Stimulated activated CD4-positive, alpha-beta T cell treated with anti-CD3 and anti-CD28 coated beads, Interleukin-4, amount 100 ng/mL, for 24 hours (primary cell): ENCODE measurements at places on chromosomes 7 and 10.

- no peak for DNase-seq
Measured at GRCh38 chr7:29609162-29610037, 45.8 kb downstream of the PRR15 start.

DNA sequence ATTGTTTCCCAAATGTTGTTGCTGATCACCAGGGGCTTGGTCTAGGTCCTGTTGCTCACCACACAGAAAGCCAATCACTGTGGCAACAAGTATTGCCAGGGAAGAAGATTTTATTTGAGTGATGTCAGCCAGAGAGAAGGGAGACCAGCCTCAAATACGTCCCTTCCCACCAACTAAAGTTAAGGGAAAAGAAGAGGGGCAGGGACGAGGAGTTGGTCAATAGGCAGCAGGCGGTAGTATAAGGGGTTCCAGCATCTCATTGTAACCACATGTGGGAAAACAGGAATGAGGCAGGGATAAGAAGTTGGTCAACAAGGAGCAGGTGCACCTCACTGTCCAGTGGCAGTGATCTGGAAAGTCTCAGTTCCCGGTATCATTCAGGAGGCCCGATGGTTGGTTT is 138.9 kb upstream of the KCNMA1 start:
- no peak for DNase-seq

DNA sequence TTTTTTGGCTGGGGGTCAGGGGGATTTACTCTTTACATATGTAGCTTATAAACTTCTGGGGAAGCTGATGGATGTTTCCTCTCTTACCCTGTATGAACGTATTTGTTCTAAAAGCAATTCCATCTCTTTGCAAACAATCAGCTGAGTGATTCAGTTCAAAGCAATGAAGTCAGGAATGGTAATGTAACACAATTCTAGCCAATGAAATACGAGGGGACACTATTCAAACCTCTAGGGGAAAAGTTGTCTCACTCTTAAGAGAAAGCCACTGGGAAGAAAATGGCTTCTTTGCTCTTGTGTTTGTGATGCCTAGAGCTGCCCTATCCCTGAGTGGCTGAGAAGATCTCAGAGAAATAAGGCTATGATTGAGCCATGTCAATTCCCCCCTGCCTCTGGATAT is 134.8 kb upstream of the SEMA3C start:
- no peak for DNase-seq

DNA sequence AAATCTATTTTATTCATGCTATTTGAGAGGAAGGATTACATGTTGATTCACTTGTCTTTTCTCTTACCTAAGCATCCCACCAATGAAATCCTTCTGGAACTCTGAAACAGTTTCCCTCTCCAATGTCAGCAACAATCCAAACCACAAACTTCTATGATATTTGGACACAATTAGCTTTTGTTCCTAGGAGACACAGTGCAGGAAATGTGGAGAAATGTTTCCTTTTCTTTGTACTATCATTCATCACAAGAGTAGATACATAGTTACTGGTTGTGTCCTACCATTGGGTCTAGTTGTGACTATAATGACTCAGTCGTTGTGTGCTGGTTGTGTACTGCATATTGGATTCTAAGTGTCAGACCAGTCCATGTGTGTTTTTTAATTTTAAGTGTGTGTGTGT is 156.8 kb upstream of the MAGI2 start:
- DNase-seq = no peak

GRCh38 chr7:80825499-80825898 is 93.4 kb downstream of the SEMA3C start:
- DNase-seq = no peak

- DNase-seq = no peak
Measured at GRCh38 chr10:6973899-6974298, 393.8 kb upstream of the PRKCQ start.

- DNase-seq = no peak
Measured at GRCh38 chr7:110839866-110840265, 251.1 kb upstream of the LRRN3 start.

GRCh38 chr10:96053985-96054384 is 10.6 kb downstream of the CCNJ start:
- no peak for DNase-seq

- DNase-seq = no peak
Measured at GRCh38 chr7:47571331-47572093, 10.4 kb downstream of the TNS3 start.

GRCh38 chr7:92425311-92425947 is 21.9 kb upstream of the GATAD1 start:
- no peak for DNase-seq

DNA sequence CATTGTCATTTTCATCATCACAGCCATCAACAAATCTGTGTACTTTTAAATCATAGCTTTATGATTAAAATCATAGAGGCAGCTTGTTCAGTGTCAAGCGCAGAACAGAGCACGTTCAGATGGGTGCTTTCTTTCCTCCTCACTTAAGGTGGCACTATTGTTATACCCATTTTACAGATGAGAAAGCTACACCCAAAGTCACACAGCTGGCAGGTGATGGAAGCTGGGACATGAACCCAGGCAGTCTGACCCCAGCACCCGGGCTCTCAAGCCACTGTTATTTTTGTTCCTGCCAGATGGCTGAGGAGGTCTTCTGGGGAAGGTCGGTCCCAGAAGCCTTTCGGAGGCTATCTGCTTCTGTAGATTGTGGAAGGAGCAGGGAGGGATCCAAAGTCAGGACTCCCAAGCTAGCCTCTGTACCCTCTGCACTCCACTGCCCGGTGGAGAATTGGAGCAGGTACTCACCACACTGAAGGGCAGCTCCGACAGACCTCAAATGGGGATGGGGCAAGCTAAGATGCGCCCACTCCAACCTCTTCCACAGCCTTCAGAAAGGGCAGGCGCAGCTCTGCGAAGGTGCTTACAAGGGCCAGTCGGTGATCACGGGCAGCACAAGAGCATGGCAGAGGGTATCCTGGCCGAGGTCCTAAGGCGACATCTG is 610 bp downstream of the AVPI1 start:
- no peak for DNase-seq

DNA sequence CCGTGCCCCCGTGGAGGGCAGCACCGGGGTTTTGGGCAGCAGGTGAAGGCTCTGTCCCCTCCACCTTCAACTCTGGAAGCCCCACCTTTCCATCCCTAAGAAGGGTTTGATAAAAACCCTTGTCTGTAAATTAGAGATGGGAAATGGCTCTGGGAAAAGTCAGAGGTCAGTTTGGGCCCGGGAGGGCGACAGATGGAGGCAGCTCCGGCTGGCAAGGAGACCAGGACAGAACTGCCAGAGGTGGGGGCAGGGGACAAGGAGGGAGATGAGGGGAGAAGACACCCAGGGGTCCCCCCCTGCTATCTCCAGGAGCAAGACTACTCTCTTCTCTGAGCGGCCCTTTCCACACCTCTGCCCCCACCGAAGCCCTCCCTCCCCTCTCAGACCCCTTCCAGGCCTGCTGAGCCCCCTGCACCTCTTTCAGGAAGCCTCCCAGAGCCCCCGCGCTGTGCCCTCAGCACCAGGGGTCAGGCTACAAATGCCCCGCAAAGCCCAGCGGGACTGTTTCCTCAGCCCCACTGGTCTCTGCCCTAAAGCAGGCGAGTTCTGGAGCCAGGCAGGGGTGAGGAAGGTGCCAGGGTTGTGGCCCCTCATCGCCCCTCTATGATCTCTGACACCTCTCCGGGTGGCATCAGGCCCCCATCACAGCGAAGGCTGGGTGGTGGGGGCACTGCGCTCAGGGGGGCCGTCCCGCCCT is 980 bp upstream of the SH2B2 start:
- DNase-seq = no peak

- no peak for DNase-seq
Measured at GRCh38 chr10:95755511-95756004, 405 bp upstream of the ENTPD1 start.

DNA sequence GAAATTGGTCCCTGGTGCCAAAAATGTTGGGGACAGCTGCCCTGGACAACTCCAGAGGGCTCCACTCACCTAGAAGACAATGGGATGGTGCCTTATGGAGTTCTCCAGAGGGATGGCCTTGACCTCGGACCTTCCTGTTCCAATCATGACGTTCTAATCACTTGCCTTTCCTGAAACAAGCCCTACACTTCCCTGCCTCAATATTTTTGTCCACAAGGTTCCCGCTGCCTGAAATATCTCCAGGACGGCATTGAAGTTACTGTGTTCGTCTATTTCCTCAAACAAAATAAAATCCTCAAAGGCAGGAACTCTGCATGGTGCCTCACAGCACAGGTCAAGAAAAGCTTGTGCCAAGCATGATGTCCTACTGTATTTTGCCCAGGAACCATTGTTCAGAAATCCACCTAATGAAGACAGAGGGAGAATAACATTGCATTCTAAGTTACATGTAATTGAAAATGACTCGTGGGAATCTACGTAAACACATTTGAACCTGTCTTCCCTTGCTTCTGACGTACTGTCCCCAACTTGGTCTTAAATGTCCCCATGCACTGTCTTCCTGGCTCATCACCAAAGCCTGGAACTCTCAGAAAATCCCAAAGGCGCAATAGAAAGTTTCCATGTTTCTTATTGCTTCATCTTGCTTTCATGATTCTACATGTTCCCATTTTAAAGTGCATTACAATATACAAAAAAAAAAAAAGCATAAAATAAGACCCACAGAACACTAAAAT is 342.3 kb upstream of the NRP1 start:
- no peak for DNase-seq

DNA sequence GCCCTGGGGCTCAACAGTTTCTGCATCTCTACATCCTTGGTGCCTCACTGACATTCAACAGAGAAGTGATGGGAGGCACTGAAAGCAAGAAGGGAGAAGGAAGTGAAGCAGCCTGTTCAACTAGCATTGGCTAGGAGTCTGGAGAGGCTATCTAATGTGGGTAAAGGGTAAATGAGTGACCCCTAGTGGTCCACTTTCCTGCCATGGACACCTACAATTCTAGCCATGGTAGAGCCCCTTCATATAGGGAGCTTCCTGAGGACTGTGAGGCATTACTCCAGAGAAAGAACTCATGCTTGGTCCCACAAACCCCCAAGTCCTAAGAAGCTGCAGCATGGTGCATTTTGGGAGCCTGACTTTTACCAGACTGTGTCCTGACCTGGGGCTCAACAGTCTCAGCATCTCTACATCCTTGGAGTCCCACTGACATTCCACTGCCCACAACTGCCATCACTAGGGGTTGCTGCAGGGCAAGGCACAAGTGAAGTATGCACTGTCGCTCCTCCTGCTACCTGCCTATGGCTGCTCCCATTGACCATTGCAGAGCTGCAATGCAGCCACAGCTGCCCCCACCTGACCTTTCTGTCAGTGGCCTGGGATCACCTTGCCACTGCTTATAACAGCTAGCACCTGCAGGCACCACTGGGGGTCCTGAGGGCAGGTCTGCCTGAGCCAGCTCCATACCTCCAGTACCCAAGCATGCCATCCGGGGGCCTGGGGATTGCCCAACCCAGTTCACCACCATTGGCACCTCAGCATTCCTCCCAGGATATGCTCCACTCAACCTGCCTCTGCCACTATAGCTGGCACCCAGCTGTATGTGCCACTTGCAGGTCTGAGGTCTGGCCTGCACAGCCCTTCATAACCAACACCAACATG is 44.1 kb upstream of the CDK6 start:
- DNase-seq = no peak

- no peak for DNase-seq
Measured at GRCh38 chr7:105621617-105622016, 40.3 kb upstream of the EFCAB10 start.

DNA sequence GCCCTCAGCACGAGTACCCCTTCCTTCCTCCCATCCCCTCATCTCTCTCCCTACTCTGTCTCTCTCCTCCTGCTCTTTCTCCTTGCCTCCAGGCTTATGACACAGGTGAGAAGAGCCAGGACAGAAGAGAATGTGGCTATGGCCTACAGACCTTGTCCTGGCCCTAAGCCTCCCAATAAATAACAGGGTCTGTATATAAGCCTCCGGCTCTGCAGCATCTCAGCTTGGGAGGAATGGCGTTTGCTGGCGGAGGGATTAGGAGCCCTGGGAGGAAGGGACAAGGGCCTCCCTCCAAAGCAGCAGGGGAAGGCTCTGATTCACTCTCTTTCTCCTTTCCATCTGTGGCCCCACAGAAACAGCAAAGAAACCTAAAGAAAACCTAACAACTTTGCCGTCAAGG is 45.8 kb downstream of the COL13A1 start:
- DNase-seq = no peak

DNA sequence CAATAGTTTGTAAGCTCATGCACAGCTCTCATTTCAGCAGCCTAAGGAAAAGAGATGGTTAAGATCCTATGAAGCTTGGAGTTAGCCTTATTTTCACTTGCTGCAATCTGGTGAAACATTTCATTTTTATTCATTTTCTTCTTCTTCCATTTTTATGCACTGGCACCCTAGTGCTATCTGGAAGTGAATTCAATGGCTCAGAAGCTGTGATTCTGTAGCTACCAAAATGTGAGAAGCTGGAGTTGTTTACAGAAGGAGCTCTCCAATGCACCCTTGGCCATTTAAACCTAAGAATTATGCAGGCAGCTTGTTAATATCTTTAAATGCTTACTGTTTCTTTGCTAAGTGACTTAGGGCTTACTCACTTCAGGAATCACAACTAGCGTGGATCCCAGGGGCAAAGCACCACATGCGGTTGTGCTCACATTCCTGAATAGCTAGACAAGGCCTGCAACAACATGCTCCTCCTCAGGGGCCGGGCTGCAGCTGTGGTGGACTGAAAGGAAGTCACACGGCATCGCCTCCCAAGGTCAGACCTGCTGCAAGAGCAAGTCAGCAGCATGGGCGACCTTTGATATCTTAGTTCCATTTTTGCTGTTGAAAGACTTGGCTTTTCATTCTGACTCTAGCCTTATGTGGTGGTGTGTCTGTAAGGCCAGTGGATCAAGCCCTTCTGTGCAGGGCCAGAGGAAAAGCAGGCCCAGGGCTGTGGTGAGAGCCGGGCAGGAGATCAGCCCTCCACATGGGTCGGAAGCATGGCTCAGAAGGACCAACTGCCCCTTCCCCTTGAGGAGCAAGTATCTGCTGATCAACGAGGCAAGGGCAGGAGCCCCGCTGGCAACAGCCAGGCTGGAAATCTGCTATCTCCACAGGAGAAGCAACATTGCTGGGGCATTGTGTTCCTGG is 91.9 kb upstream of the MBL2 start:
- DNase-seq = no peak

- DNase-seq = no peak
Measured at GRCh38 chr10:59271160-59271559, 91.2 kb downstream of the FAM13C start.

DNA sequence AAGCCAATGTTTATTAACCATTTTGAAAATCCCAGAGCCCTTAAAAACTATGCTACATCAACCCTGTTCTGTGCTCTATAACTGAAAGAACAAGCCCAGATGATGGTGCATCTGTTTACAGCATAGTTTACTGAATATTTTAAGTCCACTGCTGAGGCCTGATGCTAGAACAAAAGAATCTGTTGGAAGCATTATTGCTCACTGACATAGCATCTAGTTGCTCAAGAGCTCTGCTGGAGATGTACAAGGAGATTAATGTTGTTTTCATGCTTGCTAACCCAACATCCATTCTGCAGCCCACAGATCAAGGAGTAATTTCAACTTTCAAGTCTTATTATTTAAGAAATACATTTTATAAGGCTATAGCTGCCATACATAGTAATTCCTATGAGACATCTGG is 181.3 kb upstream of the FEZF1 start:
- DNase-seq = no peak

- no peak for DNase-seq
Measured at GRCh38 chr7:106306256-106306655, 21.5 kb upstream of the NAMPT start.
